Amniotic stem cell (primary cell): ENCODE measurements at places on chromosomes 11 and 22.

GRCh38 chr11:16001899-16002426, 354.4 kb downstream of the SOX6 start:
- DNase-seq: no peak

- DNase-seq: no peak
Observed at GRCh38 chr22:42288791-42289190, 18.3 kb upstream of the TCF20 start.

DNA sequence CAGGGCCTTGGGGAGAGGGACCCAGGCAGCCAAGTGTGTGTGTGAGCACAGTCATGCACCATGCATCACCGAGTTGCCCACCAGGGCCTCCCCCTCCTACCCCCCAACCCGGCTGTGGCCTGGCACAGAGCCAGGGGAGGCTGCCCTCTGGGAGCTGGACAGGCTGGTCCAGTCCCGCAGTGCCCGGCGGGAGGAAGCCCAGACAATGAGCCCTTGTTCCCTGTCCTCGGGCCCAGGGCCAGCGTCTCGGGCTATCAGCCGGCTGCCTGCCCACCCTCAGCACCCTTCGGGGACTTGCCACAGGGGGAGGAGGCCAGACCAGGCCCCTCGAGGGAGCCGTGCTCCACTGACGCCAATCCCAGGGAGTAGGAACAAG, 4.5 kb downstream of the LRRC75B start:
- no peak for DNase-seq

- DNase-seq: no peak
Observed at GRCh38 chr11:1340111-1340510, 30.7 kb upstream of the TOLLIP start.

- DNase-seq: no peak
Observed at GRCh38 chr11:75193271-75193670, 42.4 kb downstream of the SLCO2B1 start.

DNA sequence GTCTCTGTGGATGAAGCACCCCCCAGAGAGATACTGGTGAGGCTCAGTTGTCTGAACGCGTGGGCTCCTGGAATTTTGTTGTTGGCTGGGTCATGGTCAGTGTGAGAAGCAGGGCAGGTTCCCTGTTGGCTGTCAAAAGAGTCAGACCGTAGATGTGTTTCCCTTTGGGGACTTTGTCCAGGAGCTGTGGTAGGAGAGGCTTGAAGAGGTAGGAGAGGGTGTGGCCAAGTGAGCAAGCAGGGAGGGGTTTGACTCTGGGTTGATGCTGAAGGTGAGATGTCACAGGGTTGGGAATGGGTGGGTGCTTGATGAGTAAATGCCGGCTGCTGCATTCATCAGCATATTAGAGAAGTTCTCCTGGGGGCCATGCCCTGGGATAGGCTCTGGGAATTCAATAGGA, 803.2 kb downstream of the TBC1D22A start:
- DNase-seq: no peak

- DNase-seq: peak; percentile 62
Observed at GRCh38 chr11:74754507-74755252, 6.0 kb downstream of the RNF169 start.

DNA sequence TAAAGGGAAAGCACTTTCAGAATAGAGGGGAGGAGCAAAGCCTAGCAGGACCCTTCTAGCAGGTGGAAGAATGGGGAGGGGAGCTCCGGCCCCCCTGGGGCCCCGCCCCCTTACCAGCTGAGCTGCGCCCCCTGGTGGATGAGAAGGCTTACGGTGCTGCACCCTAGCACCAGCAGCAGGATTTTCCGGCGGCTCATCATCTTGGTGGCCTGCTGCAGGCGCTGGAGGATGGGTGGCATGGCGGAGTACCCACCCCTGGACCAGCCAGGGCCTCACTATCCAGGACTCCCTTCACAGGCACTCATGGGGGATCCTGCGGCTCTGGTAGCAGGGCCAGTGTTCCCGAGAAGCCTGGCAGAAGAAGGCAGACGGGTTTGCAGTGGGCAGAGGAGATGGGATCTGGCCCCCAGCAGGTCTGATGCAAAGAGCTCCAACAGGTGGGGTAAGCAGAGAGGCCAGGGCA, 3.8 kb downstream of the GAL3ST3 start:
- DNase-seq: peak; percentile 65

DNA sequence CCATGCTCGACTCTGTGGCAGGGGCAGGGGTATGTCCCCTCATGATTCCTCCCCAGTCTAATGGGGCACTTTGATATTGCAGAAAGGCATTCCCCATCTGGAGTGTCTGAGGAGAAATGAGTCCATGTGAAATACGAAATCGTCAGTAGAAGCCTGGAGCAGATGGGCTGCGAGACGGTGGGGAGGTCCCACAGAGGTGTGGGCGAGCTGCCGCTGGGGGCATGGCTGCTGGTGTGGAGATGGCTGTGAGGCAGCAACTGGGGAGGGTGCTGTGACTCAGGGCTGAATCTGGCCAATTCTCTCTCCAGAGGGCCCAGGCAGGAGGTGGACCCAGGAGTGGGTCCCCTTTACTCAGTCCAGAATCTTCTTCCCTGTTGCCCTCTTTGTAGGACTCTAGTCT, 11.2 kb downstream of the KCTD21 start:
- DNase-seq: no peak

- DNase-seq: no peak
Observed at GRCh38 chr11:11043721-11044120, 185.9 kb upstream of the ZBED5 start.

GRCh38 chr11:76602431-76602861, 68.1 kb downstream of the LRRC32 start:
- no peak for DNase-seq

DNA sequence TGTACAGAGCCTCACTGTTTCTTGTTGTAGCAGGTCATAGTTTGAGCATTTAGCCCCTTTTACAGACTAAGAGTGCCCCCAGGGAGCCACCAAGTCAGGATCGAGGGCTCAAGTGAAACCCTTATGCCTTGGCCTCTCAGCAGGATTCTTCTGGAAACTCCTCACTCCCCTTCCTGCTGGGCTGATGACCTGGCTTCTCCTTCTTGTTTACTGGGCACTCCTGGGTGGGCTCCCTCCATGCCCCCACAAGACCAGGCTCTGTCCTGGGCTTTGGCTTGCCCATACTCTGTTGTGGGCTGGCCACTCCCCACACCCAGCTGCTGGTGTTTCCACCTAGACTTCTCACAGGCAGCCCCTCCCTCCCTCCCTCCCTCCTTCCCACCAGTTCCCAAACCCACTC, 69.6 kb downstream of the MED15 start:
- no peak for DNase-seq

DNA sequence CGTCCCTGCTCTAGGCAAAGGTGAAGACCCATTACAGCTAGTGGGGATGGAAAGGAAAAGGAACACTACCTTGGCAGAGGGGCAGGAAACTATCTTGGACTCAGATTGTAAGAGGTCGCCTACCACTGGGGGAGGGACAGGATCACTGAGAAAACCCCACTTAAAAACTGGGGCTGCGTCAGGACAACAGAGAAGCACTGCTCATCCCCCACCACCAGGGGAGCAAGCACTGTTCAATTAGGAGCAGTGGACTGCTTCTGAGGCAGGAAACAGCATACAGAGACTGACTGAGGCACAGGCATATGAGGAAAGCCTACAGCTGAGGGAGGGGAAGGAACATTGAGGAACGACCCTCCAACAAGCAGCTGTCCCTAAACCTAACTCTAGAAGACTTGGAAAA, 20.8 kb upstream of the DLAT start:
- no peak for DNase-seq

GRCh38 chr11:86013713-86014112, 55.2 kb downstream of the PICALM start:
- no peak for DNase-seq

DNA sequence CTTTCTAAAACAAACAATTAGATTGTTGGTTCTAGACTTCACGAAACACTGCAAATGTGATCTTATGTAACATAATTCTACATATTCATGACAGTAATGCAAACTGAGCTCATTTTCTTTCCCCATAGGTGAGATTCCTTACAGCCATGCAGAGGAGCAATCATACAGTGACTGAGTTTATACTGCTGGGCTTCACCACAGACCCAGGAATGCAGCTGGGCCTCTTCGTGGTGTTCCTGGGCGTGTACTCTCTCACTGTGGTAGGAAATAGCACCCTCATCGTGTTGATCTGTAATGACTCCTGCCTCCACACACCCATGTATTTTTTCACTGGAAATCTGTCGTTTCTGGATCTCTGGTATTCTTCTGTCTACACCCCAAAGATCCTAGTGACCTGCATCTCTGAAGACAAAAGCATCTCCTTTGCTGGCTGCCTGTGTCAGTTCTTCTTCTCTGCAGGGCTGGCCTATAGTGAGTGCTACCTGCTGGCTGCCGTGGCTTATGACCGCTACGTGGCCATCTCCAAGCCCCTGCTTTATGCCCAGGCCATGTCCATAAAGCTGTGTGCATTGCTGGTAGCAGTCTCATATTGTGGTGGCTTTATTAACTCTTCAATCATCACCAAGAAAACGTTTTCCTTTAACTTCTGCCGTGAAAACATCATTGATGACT, 1.5 kb downstream of the OR9G1 start:
- no peak for DNase-seq

GRCh38 chr11:34653851-34654482, 33.1 kb downstream of the EHF start:
- peak; percentile 91 for DNase-seq

- DNase-seq: no peak
Observed at GRCh38 chr11:117419482-117420142, 92.0 kb downstream of the CEP164 start.

- peak; percentile 98 for DNase-seq
Observed at GRCh38 chr11:128522055-128522942, 65.1 kb downstream of the ETS1 start.

GRCh38 chr11:12009617-12010321, 1.3 kb upstream of the DKK3 start:
- DNase-seq: no peak

DNA sequence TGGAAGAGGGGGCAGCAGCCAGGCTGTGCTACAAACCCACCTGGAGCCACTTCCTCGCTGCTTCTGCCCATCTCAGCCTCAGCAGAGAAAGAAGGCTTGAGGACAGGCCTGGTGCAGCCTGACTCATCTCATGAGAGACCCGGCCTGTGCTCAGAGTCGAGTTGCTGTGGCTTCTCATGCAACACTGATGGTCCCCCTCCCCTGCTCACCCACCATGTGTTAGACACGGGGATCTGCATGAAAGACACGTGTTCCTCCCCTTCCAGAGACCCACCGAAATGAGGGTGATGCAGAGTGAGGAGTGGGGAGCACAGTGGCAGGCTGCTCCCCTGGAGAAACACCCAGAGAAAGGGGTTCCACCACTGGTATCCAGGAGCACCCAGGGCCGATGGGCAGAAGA, 15.0 kb downstream of the RTN4R start:
- no peak for DNase-seq

- DNase-seq: no peak
Observed at GRCh38 chr11:29022676-29023075, 914.5 kb downstream of the METTL15 start.

GRCh38 chr11:93608364-93608763, 53.1 kb upstream of the CEP295 start:
- DNase-seq: no peak

- no peak for DNase-seq
Observed at GRCh38 chr11:73394416-73395296, 18.5 kb downstream of the RELT start.

- DNase-seq: peak; percentile 5
Observed at GRCh38 chr22:46367707-46368191, 32.2 kb downstream of the TRMU start.

DNA sequence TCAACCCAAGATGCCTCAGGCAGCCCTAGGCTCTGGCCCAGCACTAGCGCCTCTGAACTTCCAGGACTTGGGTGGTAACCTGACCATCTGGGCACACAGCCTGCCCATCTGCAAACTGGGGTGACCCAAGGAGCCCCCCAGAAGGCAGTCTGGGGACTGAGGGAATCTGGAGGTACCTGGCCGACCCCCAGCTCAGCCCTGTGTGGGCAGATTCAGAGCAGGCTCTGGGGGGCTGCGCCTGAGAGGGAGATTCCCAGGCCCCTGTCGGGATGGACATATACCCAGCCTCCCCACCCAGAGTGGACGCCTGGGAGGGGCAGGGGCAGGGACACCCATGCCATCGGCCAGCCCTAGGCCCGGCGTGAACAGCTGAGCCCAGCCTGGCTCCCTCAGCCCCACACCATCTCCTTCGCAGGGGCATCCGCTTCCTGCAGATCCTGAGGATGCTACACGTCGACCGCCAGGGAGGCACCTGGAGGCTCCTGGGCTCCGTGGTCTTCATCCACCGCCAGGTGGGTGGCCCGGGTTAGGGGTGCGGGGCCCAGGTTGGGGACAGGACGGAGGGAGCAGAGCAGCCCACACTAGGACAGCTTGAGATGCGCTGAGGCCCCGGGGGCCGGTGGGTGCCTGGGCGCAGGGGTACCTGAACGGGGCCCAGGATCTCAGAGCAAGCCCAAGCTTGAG, 126.9 kb downstream of the KCNQ1 start:
- DNase-seq: no peak

- DNase-seq: no peak
Observed at GRCh38 chr11:62823677-62824076, 8.2 kb downstream of the STX5 start.

DNA sequence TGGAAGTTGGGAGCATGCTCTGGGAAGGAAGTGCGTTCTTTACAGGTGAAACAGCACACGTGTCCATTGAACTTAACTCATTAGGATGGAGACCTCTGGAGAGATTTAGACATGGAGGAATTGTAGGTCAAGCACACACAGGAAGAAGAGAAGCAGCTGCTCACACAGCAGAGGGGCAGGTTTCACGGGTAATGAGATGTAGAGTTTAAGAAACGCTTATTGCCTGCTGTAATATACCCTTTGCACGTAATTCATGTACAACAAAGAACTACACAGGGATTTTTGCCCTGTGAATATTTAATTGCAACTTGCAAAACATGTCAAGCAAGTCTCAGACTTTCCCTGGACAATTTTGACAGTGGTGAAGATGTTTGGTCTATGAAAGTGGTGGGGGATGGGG, 508.0 kb downstream of the OPCML start:
- no peak for DNase-seq
